ENCODE measurements at places on chromosomes 16 and 17.

DNA sequence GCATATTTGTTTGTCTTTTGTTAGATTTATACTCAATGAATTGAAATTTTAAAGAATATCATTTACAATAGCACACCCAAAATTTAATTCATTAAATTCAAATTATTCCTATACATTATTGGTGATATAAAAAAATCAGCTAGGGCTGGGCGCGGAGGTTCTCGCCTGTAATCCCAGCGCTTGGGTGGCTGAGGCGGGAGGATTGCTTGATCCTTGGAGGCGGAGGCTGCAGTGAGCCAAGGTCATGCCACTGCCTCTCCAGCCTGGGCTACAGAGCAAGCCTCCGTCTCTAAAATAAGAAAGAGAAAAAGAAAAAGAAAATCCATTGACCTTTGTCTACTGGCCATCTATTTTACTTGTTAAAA is 4.5 kb upstream of the PRDM7 start:
- DNase-seq = no peak

GRCh38 chr17:4587803-4588202 is 3.5 kb downstream of the SMTNL2 start:
- no peak for DNase-seq

DNA sequence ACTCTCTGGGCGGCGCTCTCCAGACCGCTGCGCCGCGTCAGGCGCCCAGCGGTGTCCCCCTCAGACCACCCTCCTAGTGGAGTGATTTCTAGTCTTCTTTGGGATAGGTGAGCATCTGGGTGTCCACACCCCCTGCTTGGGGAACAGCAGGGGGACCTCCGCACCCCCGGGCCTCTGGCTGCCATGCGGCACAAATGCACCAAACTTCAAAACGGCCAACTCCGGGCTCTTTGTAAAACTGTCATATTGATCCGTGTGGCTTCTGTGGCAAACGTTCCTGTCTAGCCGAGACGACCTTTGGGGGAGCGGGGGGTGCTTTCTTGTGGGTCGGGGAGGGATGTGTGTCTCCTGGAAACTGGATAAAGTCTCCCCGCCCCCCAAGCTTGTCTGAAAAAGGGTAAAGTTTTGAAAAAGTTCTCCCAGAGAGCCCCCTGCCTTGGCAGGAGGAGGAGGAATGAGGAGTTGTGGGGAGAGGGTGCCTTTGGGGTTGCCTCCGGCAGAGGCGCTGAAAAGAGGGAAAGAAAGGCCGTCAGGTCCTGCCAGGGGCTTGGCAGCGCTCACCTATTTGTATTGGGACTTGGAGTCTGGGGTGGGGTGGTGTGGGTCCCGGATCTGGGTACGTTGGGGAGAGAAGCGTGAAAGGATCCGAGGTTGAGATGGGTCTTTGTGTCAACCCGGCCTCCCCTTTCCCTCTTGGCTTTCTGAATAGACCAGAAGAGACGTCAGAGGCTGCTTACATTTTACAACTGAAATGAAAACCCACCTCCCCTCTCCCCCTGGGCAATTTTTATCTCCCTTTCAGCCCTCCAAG is 2.2 kb upstream of the CHD3 start:
- DNase-seq = peak; percentile 67

- DNase-seq = peak; percentile 5
These were observed 171.7 kb downstream of the C16orf95 start for GRCh38 chr16:87145181-87146176.

- DNase-seq = no peak
These were observed 27.6 kb upstream of the NXPH3 start for GRCh38 chr17:49548051-49548505.

DNA sequence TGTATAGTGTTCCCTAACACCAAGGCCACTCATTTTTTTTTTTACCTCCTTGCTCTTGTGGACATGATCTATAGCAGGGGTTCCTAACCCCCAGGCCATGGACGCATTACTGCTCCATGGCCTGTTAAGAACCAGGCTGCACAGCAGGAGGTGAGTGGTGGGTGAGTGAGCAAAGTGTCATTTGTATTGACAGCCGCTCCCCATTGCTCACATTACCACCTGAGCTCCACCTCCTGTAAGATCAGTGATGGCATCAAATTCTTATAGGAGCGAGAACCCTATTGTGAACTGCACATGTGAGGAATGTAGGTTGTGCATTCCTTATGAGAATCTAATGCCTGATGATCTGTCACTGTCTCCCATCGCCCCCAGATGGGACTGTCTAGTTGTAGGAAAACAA is 342.0 kb downstream of the SOX9 start:
- DNase-seq = no peak

- no peak for DNase-seq
These were observed 11.3 kb downstream of the CDK3 start for GRCh38 chr17:76011951-76012350.

DNA sequence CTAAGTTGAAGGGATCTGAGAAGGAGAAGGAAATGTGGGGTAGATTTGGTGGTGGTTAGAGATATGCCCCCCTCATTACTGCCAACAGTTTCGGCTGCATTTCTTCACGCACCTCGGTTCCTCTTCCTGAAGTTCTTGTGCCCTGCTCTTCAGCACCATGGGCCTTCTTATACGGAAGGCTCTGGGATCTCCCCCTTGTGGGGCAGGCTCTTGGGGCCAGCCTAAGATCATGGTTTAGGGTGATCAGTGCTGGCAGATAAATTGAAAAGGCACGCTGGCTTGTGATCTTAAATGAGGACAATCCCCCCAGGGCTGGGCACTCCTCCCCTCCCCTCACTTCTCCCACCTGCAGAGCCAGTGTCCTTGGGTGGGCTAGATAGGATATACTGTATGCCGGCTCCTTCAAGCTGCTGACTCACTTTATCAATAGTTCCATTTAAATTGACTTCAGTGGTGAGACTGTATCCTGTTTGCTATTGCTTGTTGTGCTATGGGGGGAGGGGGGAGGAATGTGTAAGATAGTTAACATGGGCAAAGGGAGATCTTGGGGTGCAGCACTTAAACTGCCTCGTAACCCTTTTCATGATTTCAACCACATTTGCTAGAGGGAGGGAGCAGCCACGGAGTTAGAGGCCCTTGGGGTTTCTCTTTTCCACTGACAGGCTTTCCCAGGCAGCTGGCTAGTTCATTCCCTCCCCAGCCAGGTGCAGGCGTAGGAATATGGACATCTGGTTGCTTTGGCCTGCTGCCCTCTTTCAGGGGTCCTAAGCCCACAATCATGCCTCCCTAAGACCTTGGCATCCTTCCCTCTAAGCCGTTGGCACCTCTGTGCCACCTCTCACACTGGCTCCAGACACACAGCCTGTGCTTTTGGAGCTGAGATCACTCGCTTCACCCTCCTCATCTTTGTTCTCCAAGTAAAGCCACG is 28.3 kb downstream of the STH start:
- no peak for DNase-seq

- DNase-seq = no peak
These were observed 267.7 kb downstream of the ABCC12 start for GRCh38 chr16:47888142-47888541.

GRCh38 chr16:11039726-11040125 is 95.4 kb downstream of the CLEC16A start:
- no peak for DNase-seq

All from stimulated activated CD4-positive, alpha-beta T cell treated with anti-CD3 and anti-CD28 coated beads, Interleukin-15, amount 100 ng/mL, for 24 hours (primary cell).